ENCODE measurements at places on chromosomes 3 and 15. TPM values are rescaled to one million over a fixed set of nuclear protein-coding genes. Genes with fewer than 3 reads are reported as not detected.

- no peak for DNase-seq
Observed at GRCh38 chr15:77358545-77359240, 61.2 kb downstream of the PEAK1 start.

DNA sequence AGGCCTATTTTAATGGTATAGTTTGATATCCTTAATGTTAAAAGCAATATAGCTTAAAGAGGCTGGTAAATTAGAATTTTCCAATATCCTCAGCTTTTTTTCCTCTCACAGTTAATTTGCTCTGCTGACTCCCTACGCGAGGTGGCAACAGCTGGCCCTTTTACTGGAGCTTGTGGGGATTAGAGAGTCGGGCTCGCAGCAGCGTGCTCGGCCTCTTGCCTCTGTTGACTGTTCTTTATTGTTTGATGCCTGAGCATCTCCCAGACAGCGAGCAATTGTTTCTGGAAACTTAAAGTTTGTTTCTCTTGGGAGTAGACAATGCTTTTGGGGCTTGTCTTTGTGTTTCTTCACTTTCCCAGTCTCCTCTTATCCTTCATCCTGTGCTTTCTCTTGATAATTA, 80.8 kb downstream of the OPA1 start:
- no peak for DNase-seq

DNA sequence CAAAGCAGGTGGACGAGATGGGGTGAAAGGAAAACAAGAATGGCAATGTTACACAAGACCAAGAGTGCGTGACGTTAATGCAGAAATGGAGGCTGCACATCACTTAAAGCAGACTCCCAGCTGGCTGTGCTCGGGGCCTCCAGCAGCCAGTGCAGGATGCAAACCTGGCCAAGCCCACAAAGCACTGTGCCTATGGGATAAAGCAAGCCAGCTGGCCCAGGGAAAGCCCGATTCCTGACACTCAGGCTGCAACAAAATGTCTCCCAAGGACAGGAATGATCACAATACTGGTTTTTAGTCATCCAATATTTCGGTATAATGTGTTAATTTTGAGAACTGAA, 86.2 kb downstream of the SEC22A start:
- no peak for DNase-seq

DNA sequence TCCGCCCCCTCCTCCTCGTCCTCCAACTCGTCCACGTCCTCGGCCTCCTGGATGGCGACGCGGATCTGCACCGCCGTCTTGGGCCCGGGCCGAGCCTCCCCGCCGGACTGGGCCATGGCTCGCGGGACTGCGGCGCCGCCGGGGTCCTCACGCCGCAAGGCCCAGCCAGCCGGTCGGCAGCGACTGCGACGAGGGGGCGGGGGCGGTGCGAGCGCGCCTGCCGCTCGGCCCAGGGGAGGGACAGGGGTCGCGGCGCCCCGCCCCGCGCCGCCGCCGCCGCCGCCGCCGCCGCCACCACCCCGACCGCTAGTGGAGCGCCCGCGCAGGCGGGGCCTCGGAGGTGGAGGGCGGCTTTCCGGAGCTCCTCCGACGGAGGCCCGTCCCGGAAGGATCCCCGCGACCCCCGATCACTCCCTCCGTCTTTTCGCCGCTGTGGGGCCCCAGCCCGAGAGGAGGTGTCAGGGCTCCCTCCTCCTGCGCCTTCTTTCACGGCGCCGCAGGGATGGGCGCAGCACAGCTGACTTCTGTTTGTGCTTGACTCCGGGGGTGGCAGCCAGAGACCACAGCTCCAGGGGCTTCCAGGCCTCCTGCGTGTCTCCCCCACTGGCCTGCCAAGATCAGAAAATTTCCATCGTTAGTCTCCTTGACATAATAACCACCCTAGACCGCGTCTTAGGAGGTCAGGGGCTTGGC, at the start of gene LARP6:
LARP6 (minus strand) TSS at position 185 of the 693 bp plus-strand sequence; CDS start at position 116, 69 bp downstream.
- no peak for DNase-seq

DNA sequence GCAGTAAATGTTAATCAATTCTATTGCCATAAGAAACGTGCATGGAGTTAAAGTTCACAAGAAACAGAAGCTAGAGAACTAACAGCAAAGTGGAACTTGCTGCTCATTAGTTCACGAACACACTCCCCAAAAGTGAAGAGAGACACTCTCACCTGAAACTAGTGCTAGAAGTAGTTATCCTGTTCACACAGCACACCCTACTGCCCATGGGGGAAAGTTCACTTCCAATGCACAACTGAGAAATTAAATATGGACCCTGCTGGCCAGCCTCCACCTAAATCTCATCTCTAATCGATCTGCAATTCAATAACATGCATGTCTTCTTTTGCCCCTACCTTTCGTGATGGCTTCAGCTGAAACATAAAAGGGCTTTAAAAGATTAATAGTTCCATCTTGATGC, 39.4 kb upstream of the FRMD4B start:
- DNase-seq: peak; percentile 2

DNA sequence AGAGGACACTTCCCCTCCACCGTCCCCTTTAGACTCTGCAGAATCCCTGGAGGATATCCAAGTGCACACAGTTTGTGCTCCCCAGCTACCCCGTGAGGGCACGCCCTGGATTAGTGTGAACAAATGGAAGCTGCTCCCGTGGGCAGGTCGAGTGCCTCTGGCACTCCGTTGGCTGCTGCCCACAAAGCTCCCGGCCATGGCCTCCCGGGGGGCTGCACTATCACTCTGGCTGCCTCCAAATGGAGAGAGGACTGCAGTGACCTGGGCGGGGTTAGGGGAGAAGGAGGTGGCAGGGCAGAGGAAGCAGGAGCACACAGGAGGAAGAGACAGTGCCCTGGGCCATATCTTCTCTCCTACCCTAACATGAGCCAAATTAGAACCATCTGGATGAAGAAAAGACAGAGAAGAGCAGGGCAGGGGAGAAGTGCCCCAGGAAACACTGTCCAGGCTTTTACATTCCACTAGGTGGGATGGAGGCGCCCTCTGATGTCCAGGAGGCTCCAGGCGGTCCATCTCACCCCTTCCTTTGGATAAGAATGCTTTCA, 29.4 kb upstream of the ACAD9 start:
- no peak for DNase-seq

DNA sequence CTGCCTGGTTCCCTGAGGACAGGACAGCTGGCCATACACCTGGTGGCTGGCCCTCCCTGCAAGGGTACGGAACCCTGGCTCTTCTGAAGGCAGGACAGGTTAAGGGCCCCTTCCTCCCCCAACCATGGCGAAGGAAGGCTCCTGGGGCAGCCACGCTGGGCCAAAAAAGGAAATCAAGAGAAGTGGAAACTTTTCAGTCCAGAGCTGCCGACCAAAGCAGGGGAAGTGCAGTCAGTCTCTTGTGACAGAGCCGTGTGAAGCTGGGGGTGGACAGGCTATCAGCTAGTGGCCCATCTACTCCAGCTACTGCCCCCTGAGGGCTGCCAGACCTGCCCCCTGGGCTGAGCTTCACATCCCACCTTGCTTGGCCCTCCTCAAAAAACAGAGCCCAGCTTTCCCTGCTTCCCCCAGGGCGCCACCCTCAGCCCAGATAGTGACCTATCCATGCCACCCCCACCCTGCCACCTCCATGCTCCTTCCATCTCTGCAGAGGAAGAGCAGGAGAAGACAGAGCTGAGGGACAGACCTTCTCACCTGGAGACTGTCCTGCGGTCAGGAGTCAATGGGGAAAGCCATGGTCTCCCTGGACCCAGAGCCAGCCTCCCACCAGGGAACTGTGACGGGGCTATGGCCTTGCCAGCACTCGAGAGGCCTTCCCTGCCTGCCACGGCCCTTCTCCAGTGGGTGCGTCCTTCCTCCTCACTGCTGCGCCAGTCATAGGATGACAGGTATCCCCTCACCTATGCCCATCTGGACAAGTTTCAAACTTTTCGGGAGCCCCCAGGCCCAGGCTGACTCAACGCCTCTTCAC, 4.6 kb downstream of the SEMA7A start:
- no peak for DNase-seq

Gene DLEC1
- 0.12 TPM for total RNA-seq

GRCh38 chr3:16176391-16177030, 2.0 kb downstream of the GALNT15 start:
- DNase-seq: no peak

Gene TM4SF1
- 0.13 TPM for total RNA-seq

DNA sequence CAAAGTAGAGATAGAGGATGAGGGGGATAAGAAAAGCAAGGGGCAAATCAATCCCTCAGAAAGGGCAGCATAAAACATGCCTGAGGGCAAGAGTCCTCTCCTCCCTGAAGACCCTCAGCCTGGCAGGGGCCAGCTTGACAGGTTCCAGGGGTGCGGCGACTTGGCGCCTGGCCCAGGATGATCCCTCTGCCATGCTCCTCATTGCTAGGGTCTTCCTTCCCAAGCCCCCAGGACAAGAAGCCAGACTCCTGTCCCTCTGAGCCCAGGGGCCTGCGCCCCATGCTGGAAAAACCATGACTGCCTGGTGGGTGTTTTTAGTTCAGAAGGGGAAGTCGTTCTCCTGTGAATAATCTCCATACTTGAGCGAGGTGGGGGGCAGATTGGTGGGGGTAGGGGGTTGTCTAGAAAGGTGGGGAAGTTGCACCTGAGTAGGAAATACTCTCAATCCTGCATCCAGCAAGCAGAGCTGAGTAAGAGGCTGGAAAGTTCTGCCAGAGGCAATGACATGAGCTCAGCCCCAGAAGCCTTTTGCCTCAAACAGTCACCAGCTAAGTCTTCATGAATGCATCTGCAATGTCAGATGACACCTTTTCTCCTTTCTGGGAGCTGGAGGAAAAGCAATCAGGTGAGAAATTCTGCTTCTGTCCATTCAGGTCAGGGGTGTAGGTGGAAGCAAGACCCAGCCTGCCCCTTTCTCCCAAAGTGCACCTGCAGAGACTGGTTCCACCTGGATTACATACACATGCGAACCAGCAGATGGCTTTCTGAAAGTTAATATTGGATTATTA, 18.3 kb downstream of the SLC12A8 start:
- DNase-seq: no peak

Gene TGM4
- total RNA-seq: not detected

- DNase-seq: no peak
Observed at GRCh38 chr15:31528846-31529245, 202.2 kb downstream of the KLF13 start.

Gene VIPR1
- 0.69 TPM for total RNA-seq

DNA sequence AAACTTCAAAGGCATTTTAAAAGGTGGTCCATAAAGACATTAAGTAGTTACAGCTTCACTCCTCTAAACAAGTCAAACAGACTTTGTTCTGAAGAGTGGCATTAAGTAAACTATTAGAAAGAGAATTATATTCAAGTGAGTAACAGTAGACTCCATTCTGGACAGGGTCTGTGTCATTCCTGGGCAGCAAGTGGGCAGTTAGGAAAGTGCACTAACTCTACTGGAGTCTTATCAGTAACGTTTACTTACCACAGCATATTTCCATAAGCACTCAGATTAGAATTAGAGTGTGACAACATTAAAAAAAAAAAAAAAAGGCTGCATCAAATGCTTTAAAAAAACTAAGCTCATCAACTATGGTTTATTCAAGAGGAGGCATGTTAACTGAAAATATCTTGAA, 10.6 kb downstream of the UBR1 start:
- DNase-seq: no peak

Gene UBAP1L
- 5.9 TPM for total RNA-seq

Gene CLPX
- total RNA-seq: 57.2 TPM

GRCh38 chr3:25173606-25174005, 254.5 kb upstream of the RARB start:
- no peak for DNase-seq

GRCh38 chr15:59298225-59298853, 74.3 kb downstream of the MYO1E start:
- DNase-seq: peak; percentile 9

Gene CADM2
- not detected for total RNA-seq

GRCh38 chr15:51243774-51244173, 94.6 kb downstream of the CYP19A1 start:
- DNase-seq: no peak

DNA sequence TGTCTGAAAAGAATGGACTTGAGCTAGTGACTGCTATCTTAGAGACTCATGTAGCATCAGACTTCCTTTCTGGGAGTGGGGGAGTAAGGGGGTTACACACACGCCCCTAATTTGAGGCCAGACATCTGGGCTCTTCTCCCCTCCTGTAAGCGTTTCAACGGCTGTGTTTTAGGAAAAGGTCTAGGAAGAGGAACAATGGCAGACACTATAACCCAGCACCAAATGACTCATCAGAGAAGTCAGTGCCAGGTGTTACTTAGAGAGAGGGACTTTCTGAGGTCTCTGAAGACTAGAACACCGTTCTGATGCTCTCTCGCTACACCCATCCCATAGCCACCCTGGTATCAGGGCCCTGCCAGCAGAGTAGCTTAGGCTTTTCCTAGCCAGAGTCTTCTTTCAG, 65.5 kb downstream of the SSUH2 start:
- DNase-seq: no peak

GRCh38 chr3:158103887-158104327, 2.3 kb downstream of the SHOX2 start:
- no peak for DNase-seq

- no peak for DNase-seq
Observed at GRCh38 chr3:78281381-78281780, 1241.5 kb downstream of the ROBO2 start.

GRCh38 chr15:53827355-53827754, 67.9 kb upstream of the WDR72 start:
- DNase-seq: no peak

DNA sequence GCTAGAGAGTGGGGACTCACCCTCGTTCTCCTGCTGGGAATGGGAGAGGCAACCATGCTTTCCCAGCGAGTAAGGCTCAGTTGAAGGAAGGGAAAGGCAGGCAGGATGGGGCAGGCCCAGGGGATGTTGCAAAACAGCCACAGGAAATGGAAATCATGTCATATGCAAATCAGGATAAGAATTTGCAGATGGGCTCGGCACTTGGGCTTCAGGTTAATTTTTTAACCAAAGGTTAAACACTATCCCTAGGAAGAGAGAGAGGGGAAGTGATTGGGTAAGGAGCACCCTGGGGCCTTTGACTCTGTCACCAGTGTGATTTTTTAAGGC, 14.6 kb upstream of the PLA2G4E start:
- DNase-seq: no peak

Gene LRCH3
- total RNA-seq: 50.0 TPM

Gene PODXL2
- 9.7 TPM for total RNA-seq

Gene PTPN23
- total RNA-seq: 35.1 TPM

DNA sequence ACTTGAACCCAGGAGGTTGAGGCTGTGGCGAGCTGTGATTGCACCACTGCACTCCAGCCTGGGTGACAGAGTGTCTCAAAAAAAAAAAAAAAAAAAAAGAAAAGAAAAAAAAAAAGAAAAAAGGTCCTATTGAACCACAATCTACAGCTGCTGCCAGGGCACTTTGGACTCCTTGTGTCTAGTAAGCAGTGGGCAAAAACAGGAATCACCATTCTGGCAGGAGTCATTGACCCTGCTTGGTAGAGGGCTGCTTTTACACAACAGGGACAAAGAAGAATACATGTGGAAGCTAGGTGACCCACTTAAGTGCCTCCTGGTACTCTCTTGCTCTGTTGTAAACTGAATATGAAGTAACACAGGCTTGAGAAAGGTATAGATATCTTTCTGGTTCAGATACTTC, 14.6 kb upstream of the PCCB start:
- no peak for DNase-seq

- DNase-seq: no peak
Observed at GRCh38 chr3:127822682-127823425, 539 bp upstream of the MGLL start.

Gene SLC28A2
- not detected for total RNA-seq
